Fibroblast of the conjunctiva (primary cell): ENCODE measurements at places on chromosomes 5 and 9.
A peak's percentile ranks its signal among the peaks of the same experiment; 100 is the strongest.

DNA sequence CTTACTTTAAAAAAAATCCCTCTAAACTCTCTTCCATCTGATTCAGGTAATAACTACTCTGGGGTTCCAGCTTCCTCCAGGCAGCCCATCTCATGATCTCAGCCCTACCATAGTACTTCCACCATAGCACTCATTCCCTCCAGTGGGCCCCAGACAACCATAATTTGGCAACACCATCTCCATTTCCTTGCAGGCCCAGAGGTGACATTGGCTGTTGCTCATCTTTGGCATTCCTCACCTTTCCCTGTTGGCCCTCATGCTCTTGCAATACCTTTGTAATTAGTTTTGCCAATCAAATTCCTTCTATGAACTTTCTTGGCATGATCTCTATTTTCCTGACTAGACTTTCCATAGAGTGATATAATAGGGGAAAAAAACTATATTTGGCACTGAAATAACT is 60.1 kb downstream of the TAF11L14 start:
- DNase-seq = no peak

GRCh38 chr9:761176-761792 is 80.2 kb upstream of the DMRT1 start:
- no peak for DNase-seq

DNA sequence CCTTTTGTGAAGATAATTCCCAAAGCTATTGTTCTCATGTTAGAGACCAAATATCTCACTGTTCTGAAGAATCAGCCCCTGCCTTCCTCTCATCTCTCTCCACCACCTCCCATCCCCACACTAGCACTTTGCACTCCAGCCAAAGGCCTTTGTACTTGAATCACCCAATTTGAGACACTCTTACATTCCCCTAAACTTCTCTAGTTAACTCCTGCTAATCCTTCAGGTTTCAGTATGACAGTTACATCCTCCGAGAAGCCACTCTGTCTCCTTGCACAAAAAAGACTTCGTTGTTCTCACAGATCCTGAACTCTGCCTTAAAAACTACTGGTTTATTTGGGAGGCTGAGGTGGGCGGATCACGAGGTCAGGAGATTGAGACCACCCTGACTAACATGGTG is 227.5 kb downstream of the PIK3R1 start:
- no peak for DNase-seq

DNA sequence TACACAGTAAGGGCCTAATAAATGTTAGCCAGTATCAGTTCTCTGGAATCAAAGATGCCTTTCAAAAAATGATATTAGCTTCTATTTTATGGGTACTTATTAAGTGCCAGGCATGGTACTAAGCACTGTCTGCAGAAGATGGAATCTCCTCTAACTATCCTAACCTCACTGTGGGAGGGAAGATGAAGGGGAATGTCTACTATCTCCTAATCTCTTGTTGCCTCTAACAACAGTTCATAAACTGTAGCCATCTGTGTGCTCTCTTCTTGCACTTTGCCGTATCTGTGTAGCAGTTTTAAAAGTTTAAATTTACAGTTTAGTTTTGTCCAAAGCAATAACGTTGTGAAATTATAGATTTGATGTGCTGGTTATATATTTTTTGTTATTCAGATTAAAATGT is 99.6 kb upstream of the CCDC112 start:
- DNase-seq = no peak

GRCh38 chr9:135085830-135086546 is 1.5 kb upstream of the OLFM1 start:
- DNase-seq = peak; percentile 29

DNA sequence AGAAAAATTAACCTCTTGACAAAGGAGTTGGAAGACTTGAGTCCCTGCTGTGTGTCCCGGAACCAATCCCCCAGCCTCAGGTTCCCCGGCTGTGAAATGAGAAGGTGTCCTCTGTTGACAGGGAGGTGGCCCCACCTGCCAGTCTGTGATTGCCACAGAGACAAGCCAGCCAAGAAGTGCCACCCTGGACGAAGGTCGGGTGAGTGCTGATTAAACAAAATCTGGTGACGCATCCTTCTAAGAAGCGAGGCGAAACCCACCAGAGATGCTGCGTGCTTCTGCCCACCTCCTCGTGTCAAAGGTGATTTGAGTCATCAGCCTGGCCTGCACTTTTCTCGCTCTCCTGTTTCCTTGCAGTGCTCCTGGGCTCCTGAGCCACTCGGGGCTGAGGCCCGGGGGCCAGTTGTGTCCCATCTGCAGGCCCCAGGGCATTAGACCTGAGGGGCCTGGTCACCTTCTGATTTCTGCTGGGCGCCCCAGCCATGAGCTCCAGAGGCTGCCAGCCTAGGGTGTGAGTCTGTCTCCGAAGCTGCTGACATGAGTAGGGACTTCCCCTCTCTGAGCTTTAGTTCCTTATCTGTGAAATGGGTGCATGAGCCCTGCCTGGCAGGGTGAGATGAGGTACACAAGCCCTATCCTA is 28.7 kb downstream of the NEK6 start:
- DNase-seq = peak; percentile 30

- DNase-seq = no peak
These were observed 26.5 kb downstream of the HMCN2 start for GRCh38 chr9:130292106-130292505.

- no peak for DNase-seq
These were observed 136.4 kb downstream of the SLF1 start for GRCh38 chr5:94754824-94755223.

DNA sequence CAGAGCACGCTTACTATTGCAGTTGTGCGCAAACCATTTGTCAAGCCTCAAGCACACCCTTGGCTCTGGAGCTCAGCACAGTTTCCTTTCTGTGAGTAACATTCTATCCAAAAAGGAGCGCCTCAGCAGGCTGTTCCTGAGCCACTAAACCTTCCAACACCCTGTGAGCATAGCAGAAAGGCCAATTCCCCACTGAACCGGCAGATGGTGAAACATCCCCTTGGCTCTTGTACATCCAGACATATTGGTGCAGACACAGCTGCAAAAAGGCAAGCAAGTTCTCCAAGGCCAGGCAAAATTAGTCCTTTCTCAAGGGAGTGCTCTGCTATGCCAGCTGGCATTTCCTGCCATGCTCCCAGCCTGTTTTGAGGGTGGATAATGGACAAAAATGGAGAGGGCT is 44.1 kb upstream of the CEMIP2 start:
- DNase-seq = peak; percentile 5

GRCh38 chr9:5651246-5651645 is 22.3 kb downstream of the RIC1 start:
- no peak for DNase-seq

DNA sequence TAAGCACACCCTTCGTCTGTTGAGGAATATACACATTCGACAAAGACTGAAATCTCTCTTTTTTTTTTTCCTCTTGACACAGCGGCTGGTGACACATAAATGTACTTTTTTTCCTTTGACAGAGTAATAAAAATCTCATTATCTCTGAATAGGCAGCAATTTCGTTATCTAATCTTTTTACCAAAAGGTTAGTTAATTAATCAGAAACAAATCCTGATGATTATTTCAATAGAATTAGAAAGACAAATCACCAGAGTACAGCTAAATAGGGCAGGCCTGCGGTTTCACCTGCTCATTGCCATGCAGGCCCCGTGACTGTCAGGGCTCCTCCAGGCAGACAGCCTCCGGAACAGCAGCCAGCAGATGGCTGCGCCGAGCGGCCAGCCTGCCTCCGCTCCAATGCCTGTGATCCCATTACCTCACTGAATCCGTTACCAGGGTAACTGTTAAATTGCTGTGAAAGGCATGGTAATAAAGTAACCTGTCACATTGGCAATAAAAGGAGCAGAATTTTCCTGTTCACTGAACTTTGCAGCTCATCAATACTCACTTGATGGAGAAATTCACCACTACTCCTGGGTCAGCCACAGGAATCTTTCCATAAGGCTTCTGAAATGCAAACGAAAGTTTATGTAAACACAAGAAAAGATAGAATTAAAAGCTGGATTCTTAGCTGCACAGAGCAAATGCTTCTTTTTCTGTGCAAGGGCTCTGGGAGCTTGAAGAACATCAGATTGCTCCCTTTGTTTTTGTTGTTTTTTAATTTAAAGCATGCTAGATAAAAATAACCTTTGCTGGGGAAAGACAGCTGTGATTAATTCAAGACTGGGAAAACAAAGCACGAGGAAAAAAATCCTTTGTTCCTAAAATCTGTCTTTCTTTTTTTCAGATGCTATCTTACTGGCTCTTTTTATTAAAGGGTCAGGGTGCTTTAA is 666.4 kb upstream of the ZNF608 start:
- DNase-seq = peak; percentile 83

GRCh38 chr5:175377816-175378215 is 66.2 kb downstream of the DRD1 start:
- DNase-seq = no peak

GRCh38 chr5:112254303-112254702 is 164.8 kb downstream of the EPB41L4A start:
- no peak for DNase-seq
